GM23338 (cell line): ENCODE measurements at places on chromosomes 3 and 15.

DNA sequence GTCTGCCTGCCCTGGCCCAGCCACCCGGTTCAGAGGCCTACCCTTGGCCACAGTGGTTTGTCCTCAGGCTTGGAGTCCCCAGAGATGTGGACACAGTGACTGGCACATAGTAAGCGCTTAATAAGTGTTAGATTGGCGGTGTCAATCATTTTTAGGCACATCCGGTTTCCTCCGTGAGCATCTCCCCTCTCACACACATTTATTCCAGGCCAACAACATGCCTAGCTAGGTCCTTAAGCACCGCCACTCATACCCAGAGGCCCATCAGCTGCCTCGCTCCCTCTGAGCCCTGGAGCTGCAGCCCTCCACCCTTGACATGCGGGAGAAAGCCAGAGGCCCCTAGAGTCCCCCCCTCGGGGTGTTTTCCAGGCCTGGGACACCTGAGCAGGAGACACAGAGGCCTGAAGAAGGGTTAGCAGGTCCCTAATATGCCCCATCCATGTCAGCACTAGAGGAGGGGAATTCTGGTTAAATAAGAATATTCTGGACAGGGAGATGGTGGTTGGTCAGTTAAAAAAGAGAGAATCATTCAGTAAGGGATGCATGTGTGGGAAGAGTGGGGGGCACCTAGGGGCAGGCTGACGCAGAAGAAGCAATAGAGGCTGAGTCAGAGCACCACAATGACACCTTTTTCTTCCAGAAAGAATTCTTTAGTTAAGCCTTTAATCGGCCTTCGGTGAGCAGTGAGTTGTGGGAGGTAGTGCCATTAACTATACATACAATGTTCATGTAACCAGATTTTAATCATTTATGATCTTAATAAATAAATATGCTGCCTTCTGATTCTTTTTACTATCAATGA, 22.3 kb downstream of the NR2F2 start:
- H3K4me1 ChIP-seq, result peaks cover 69% of the 10 kb centered on the region
- DNase-seq, result peak; percentile 14
- no peaks in the 10 kb centered on the region for H3K36me3 ChIP-seq
- H3K27me3 ChIP-seq, result peaks cover 100% of the 10 kb centered on the region
- peak overlapping the region; percentile 41; the same call in 1 of the 2 replicates for H3K4me3 ChIP-seq
- H3K27ac ChIP-seq, result no peak overlapping the region

DNA sequence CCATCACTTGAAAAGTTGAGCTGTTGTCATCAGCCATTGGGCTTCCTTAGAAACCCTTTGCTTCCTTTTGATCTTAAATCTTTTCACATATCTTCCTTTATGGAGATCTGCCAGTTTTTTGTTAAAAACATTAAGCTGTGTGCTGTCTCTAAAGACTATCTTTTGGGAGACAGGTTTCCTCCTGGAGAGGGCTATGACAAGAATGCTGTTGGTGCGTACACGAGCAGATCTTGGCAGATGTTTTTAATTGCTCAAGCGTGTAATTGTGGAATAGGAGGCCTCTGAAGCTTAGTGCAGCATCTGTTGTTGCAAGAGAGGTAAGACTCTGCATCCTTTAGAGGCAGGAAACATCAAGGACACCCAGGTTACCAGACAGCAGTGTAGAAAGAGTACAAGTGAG, 56.8 kb downstream of the PHLDB2 start:
- peaks cover 64% of the 10 kb centered on the region for H3K4me1 ChIP-seq
- H3K27ac ChIP-seq, result peak overlapping the region; percentile 16; the same call in 1 of the 2 replicates
- H3K4me3 ChIP-seq, result peak overlapping the region; percentile 23; the same call in 1 of the 2 replicates
- H3K27me3 ChIP-seq, result peaks cover 32% of the 10 kb centered on the region
- DNase-seq, result peak; percentile 11
- H3K36me3 ChIP-seq, result no peaks in the 10 kb centered on the region

DNA sequence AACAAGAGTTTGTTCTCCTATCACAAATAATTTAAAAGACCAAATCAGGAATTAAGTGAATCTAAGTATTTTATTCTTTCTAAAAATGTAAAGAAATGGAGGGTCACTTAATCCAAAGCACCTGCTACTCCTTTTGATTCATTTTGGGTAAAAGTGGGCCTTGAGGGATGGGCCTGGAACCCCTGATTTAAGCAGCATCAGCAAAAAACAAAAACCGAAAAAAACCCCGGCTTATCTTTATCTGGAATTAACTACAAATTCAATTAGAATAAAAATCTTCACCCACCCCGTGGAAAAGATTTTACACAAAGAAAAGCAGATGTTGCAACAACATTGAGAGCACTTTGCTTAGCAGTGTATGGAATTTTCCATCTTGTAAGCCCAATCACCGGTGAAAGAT, 1018.2 kb downstream of the MCTP2 start:
- DNase-seq, result no peak
- no peaks in the 10 kb centered on the region for H3K27me3 ChIP-seq
- H3K4me3 ChIP-seq, result no peak overlapping the region
- no peak overlapping the region for H3K27ac ChIP-seq

DNA sequence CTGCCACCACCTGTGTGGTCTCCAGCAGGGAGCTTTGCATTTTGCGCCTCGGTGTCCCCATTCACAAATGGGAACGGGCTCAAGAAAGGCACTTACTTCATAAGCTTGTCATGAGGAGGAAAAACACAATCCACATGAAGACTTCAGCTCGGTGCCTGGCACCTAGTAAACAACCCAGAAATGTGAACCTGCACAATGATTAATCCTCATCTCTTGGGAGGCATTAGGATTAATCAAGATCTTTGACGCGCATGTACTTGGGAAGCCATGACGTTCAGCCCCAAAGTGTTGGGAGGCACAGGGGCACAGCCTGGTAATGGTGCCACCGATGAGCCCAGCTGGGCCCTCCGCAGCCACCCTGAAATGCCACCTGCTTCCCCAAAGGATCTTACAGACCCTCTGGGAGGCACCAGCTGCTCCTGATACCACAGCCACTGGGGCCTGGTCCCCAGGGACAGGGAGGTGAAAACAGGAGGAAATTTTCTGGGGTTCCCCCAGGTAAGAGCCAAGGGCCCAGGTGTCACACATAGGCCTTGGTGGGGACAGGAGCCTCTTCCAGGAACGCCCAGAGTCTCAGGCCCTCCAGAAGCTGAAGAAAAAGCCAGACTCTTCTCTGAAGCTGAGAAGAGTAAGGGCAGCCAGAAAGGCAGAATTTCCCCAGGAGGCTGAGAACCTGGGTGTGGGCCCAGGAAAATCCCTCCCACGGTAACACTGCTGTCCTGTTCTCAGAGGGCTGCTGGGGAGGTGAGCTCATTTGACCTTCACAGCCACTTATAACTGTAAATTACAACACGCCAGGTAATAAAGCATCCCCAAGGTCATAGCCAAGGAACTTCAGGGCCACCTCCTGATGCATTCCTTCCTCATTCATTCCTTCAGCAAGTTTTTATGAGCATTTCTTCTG, 507.5 kb downstream of the SHQ1 start:
- no peak for DNase-seq
- H3K27me3 ChIP-seq, result no peaks in the 10 kb centered on the region
- no peak overlapping the region for H3K4me3 ChIP-seq
- H3K36me3 ChIP-seq, result no peaks in the 10 kb centered on the region
- no peak overlapping the region for H3K27ac ChIP-seq

- H3K27ac ChIP-seq, result no peak overlapping the region
- DNase-seq, result no peak
- H3K4me3 ChIP-seq, result no peak overlapping the region
- no peaks in the 10 kb centered on the region for H3K27me3 ChIP-seq
- no peaks in the 10 kb centered on the region for H3K36me3 ChIP-seq
Measured at GRCh38 chr15:99253381-99254090, 2.3 kb downstream of the LRRC28 start.

DNA sequence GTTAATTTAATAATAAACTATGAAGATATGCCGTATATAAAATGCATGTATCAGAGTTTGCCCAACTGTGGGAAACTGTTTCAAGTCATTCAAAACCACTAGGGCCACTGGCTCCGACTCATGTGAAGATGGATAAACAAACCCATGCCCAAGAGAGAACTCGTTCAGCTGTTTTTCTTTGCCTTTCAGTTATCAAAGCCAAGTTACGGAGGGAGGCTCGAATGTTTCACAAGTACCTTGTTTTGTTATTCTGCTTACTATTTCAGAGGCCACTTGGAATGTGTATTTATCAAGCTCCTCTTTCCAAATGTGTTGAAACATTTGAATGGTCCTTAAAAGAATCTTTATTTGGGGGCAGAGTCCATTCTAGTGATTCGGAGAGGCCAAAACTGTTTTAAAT, 82.1 kb downstream of the DUT start:
- no peak overlapping the region for H3K4me3 ChIP-seq
- no peaks in the 10 kb centered on the region for H3K4me1 ChIP-seq
- DNase-seq, result no peak
- no peaks in the 10 kb centered on the region for H3K36me3 ChIP-seq
- H3K27ac ChIP-seq, result no peak overlapping the region

- H3K4me3 ChIP-seq, result no peak overlapping the region
- no peaks in the 10 kb centered on the region for H3K36me3 ChIP-seq
- no peak for DNase-seq
- H3K4me1 ChIP-seq, result no peaks in the 10 kb centered on the region
- H3K27me3 ChIP-seq, result no peaks in the 10 kb centered on the region
Measured at GRCh38 chr3:195738274-195739044, 17.7 kb downstream of the MUC20 start.

GRCh38 chr15:70406617-70407335, 309.1 kb upstream of the TLE3 start:
- no peaks in the 10 kb centered on the region for H3K27me3 ChIP-seq
- no peaks in the 10 kb centered on the region for H3K36me3 ChIP-seq
- H3K4me1 ChIP-seq, result peaks cover 14% of the 10 kb centered on the region
- H3K4me3 ChIP-seq, result no peak overlapping the region
- peak; percentile 33 for DNase-seq

GRCh38 chr15:72570059-72570458, 84.4 kb upstream of the GOLGA6B start:
- no peak for DNase-seq
- H3K4me3 ChIP-seq, result no peak overlapping the region
- H3K36me3 ChIP-seq, result peaks cover 8% of the 10 kb centered on the region; the same call in 1 of the 2 replicates
- no peaks in the 10 kb centered on the region for H3K27me3 ChIP-seq
- no peak overlapping the region for H3K27ac ChIP-seq
- H3K4me1 ChIP-seq, result no peaks in the 10 kb centered on the region

DNA sequence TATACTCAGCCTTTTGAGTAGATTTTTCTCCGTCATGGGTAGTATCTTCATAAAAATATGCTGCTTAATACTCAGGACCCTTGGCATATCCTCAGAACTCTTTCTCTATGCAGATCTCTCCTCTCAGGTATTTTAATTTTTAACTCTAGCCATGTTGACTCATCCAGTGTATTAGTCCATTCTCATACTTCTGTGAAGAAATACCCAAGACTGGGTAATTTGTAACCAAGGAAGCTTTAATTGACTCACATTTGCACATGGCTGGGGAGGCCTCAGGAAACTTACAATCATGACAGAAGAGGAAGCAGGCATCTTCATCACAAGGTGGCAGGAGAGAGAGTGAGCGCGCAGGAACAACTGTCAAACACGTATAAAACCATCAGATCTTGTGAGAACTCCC, 129.3 kb upstream of the CD96 start:
- H3K36me3 ChIP-seq, result no peaks in the 10 kb centered on the region
- H3K4me3 ChIP-seq, result no peak overlapping the region
- no peaks in the 10 kb centered on the region for H3K4me1 ChIP-seq
- H3K27ac ChIP-seq, result no peak overlapping the region
- H3K27me3 ChIP-seq, result no peaks in the 10 kb centered on the region
- DNase-seq, result no peak

DNA sequence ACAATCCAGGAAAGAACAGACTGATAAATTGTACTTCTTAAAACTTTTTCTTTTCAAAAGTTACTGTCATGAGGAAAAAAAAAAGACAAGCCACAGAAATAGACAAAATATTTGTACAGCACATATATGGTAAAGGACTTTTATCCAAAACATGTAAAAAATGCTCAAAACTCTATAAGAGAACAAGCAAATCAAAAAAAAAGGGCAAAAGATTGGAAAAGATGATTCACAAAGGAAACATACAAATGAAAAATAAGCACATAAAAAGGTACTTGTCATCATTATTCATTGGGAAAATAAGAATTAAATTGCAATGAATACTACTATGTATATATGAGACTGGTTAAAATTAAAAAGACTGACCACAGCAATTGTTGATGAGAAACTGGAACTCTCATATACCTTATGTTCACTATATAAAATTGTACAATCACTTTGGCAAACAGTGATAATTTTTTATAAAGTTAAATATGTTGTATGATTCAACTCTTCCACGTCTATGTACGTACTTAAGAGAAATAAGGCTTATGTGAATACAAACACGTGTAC, 39.7 kb downstream of the DIPK2A start:
- no peak overlapping the region for H3K4me3 ChIP-seq
- no peaks in the 10 kb centered on the region for H3K4me1 ChIP-seq
- no peaks in the 10 kb centered on the region for H3K36me3 ChIP-seq

DNA sequence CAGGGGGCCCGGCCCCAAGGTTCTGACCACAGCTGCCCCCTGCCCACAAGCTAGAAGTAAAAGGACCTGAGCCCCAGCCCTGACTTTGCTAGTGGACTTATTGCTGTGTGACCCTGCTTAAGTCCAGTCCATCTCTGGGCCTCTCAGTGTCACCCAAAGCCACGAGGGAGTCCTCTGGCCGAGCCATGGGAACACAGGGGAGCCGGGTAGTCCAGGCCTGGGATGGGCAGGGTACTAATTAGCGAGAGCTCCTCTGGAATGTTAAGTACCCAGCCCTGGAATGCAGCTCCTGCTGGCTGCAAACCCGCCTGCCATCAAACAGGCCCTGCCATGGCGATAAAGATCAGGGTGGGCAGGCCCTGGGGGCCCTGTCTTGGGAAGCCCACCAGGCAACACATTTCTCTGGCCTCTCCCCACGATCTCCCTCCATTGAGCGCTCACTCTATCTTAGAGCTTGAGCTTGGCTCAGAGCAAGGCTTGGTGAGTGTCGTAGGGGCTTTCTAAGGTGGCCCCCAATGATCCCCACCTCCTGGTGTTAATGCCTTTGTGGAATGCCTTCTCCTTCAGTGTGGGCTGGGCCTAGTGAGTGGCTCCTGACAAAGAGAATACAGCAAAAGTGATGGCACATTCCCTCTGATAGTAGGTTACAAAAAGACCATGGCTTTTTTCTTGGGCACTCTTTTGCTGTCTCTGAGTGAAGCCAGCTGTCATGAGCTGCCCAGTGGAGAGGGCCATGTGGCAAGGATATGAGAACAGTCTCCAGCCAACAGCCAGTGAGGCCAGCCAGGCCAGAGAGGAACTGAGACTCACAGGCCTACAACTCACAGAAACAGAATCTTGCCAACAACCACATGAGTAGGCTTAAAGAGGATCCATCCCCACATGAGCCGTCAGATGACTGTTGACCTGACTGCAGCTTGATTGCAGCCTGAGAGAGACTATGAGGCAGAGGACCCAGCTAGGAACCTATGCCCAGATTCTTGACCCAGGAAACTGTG, 133.1 kb downstream of the SMAD6 start:
- H3K4me3 ChIP-seq, result no peak overlapping the region
- DNase-seq, result peak; percentile 82
- H3K27ac ChIP-seq, result peak overlapping the region; percentile 41; the same call in 1 of the 2 replicates
- peaks cover 16% of the 10 kb centered on the region for H3K4me1 ChIP-seq
- H3K36me3 ChIP-seq, result no peaks in the 10 kb centered on the region
- H3K27me3 ChIP-seq, result no peaks in the 10 kb centered on the region
